ENCODE measurements at places on chromosomes 4 and X.
A peak's percentile ranks its signal among the peaks of the same experiment; 100 is the strongest.

DNA sequence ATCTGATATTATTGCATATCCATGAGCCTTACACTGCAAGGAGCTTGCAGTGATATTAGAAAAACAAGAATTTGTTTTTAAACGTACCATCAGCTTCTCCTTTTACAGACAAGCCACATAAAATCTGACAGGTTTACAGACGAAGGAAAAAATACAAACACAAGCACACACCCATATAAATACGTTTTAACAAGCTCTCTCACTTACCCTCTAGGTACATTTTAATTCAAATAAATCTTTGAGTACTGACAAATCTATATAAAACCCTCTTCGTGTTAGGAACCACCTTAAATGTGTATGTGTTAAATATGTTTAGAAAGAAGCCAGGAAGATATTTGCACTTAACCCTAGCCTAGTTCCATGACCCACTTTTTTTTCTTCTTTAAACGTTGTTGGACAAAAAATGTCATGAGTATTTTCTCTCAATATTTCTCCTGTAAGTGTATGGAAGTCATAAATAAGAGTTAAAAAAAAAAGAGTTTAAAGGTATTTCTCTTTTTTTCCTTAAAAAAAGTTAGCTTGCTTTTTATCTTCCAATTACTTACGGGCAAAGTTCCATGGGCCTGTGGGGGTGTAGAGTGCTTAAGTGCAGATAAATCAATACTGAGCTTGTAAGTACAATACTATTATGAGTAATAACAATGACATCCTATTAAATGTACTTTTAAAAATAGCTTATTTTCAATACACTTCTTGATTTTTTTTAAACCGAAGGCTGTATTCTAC, 1.5 kb downstream of the ARAP2 start:
- peak; percentile 29 for DNase-seq

DNA sequence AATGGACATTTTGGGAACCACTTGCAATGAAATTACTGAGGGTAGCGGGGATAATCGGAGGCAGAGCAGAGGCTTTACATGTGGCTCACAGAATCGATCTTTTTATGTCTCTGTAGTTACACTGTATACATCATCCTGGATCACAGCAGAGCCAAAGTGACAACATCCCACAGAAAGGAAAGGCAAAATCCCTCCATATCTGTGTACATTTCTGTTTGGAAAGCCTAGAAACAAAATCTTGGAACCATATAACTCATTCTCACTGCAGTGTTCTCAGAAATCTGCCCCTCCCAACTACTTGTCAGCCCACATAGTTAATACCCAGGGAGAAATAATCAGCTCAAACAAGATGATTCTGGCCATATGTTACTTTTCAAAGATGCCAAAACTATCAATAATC, 211.6 kb downstream of the DCLK2 start:
- no peak for DNase-seq

GRCh38 chr4:54547299-54548097, 110.3 kb upstream of the KIT start:
- DNase-seq = no peak

- DNase-seq = no peak
Observed at GRCh38 chr4:174177536-174177935, 105.9 kb downstream of the FBXO8 start.

DNA sequence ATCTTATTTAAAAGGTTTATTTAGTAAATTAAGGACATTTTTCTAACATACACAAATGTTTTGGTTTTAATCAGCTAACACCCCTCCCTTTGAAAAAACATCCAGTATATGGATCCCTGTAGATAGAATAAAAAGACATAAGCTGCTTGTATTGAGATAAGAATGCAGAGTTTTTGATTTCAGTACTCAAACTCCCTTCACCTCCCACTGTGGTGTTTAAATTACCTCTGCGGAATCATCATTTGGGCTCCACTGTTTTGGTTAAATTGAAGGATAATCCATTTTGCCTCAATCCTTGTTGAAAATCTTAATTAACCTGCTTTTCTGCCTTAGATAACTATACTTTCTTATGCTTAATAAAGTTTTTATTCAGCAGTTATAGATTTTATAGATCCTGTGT, 27.6 kb downstream of the USP53 start:
- no peak for DNase-seq

DNA sequence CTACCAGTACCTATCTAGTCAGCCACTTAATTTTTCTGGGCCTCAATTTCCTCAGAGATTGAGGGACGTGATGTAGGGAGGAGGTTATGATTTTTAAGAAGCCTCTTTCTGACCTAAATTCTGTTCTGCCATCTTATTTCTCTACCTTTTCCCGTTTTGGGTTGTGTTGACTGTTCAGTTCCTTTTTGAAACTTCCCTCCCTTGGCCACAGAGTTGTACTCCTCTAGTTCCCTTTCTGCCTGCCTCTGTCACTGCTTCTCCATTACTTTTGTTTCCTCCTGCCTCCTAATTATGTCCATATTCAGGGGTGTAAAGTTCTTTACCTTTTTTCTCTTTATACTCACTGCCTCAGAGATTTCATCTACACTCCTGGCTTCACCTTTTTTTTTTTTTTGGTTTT, 25.4 kb downstream of the CLCN5 start:
- DNase-seq = no peak

GRCh38 chr4:8919651-8920288, 48.1 kb upstream of the HMX1 start:
- DNase-seq = no peak

DNA sequence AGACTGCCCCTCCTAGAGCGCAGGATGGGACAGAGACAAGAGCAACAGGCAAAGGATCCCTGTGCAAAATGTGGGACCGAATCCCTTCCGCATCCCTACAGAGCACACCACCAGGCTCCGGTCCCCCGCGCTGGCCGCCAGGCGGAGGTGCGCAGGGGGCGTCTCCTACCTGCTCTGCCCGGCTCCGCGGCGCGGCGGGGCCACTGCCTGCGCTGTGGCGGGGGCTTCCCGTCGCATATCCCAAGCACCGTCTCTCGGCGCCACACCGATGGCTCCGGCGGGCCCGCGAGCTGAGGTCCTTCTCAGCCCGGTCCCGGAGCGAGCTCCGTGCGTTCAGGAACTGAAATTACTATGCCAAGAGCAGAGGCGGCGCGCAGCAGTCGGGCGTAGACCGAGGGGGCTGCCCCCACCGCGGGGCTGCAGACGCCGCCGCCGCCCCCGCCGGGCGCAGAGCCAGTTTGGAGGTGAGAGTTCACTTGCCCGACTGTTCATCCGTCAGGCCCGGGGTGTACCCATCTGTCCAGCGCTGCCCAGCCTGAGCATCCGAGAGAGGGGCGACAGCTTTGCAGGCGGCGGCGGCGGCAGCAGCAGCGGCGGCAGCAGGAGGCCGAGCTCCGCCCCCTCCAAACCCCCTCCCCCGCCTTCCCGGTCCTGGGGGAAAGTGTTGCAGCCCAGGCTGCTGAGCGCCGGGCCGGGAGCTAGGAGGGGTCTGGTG, at the start of gene GPRIN3:
Gene GPRIN3, minus strand, starts transcription at position 355 of the 715 bp plus-strand sequence. CDS start 57,690 bp downstream, outside the sequence.
- DNase-seq = peak; percentile 36

DNA sequence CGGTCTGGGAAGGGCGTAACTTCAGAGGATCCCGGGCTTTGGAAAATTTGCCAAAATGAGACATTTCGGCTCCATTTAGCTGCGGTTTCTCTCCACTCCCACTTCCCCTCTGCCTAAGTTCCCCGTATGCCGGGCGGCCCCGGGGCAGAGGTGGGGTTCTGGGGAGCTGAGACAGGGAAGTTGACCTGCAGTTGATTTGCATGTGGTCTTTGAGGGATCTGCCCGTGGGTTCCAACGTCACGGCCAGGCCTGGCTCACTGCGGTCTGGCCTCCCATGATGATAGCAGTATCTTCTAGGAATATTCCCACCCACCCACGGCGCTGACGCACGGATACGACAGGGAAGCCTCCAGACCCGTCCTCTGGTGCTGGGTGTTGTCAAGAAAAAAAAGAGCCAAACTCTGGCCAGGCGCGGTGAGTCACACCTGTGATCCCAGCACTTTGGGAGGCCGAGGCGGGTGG, 27.3 kb upstream of the CRLF2 start:
- no peak for DNase-seq

DNA sequence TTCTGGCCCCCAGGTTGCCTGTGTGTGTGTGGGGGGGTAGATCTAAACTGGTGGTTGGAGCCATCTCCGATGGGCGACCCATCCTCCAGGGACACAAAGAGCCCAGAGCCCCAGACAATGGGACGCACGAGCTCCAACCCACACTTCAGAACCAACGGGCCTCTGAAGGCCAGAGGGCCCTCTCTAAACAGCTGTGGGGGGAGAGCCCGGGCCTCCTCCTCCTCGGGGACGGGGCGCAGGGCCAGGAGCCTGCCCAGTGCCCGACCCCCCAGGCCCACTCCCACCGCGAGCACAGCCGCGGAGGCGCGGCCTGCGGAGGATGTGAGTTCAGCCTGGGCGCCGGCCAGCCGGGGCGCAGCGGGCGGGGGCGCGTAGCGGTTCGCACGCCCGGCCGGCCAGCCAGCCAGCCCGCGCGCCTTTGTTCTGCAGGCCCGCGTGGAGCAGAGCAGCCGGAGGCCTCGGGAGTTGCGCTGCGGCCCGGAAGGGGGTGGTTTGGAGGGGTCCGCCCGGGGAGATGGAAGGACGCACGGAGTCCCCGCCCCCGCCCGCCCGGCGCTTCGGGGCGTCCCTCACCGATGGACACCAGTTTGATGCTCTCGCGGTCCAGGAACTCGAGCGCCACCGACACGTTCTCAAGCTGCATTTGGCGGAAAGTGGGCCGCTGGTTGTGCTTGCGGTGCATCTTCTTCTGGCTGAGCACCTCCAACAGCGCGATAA, 4.0 kb downstream of the FLNA start:
- DNase-seq = peak; percentile 53

- DNase-seq = no peak
Observed at GRCh38 chr4:26032630-26033317, 118.8 kb downstream of the SMIM20 start.

GRCh38 chrX:9786798-9787635, 788 bp downstream of the SHROOM2 start:
- DNase-seq = no peak

GRCh38 chr4:14985161-14985560, 17.1 kb upstream of the CPEB2 start:
- no peak for DNase-seq

- DNase-seq = no peak
Observed at GRCh38 chrX:11329021-11329420, 35.8 kb downstream of the AMELX start.

DNA sequence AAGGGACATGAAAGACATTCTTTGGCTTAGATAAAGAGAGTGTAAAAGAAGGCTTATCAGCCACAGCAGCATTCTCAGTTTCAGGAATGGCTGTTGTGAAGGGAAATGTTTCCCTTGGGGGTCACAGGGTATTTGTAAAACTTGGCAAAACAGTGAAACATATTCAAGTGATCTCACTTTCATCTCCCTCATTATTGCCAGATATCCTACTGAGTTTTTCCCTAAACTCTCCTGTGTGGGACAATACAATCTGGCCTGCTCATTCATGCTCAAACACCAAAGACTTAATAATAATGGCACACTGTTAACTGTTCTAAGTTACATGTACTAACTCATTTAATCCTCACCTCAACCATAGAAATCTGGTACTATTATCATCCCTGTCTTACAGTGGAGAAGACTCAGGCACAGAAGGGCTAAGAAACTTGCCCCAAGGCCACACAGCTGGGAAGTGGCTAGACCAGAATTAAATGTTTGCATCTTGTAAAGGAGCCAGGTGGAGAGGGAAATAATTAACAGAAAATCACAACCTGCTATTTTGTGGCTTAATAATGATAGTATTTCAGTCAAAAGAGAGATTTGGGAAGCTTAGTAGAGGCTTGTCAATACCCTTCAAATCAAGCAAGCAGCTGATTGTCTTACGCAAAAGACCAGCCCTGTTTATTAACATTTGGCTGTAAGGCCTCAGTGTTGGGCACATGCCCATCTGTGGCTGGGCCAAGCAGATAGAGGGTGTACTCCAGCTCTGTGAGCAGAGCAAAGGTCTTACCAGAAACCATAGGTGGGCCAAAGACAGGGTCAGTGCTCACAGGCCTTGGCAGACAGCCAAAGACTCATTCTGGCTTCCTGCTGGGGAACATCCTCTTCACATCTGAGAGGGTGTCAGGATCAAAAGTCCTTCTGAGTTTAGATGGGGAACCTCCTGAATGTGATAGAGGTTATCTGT, 17.3 kb downstream of the SMPX start:
- DNase-seq = no peak

DNA sequence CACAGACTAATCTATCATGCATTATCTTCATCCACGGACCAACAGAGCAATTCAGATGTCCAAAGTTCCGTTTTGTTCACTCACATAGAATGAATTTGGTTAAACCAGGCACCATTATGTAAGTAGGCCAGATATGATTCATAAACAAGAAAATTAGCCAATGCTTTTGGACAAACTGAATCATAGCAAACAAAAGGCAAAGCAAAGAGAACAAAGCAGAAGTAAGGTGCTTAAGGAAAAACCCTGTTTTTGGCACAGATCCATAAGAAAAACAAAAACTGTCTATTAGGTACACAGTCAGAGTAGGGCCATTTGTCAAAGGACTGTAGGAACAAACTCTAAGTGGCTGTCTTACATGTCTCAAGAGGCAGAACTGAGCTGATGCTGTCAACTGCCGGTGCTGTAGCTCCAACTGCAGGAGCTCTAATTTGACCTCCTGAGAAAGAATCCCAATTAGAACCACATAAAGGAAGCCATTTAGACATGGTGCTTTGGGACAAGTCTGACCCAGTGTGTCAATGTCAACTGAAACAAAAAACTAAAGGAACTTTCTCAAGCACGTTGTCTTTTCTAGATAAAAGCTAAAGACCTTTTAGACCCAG, 146.7 kb downstream of the COL25A1 start:
- no peak for DNase-seq

GRCh38 chr4:40550948-40551462, 78.7 kb downstream of the RBM47 start:
- DNase-seq = peak; percentile 23

- DNase-seq = no peak
Observed at GRCh38 chr4:183107891-183108459, 8.9 kb downstream of the WWC2 start.

DNA sequence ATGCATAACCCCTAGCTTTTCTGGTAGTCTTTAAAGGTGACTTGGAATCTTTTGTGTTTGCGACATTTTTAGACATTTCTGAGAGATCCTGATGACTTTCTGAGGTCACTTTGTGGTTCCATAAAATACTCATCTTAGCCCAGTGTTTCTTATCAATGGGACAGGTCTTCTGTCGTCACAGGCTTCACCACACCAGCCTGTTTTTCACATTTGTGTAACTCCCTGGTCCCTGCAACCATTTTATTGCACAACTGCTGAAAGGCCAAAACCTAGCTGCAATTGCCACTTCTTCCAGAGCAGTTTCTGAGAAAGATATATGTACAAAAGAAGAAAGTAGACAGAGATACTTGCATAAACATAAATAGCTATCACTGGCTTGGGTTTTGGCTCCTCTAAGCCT, 120.9 kb downstream of the IL15 start:
- no peak for DNase-seq
